ENCODE measurements at places on chromosomes 7 and 10. TPM values are rescaled to one million over a fixed set of nuclear protein-coding genes. Genes with fewer than 3 reads are reported as not detected.

- no peak overlapping the region for H3K27ac ChIP-seq
- H3K27me3 ChIP-seq: no peaks in the 10 kb centered on the region
- no peaks in the 10 kb centered on the region for H3K4me1 ChIP-seq
- H3K4me3 ChIP-seq: no peak overlapping the region
- DNase-seq: no peak
Measured at GRCh38 chr7:16594061-16594460, 51.5 kb downstream of the ANKMY2 start.

DNA sequence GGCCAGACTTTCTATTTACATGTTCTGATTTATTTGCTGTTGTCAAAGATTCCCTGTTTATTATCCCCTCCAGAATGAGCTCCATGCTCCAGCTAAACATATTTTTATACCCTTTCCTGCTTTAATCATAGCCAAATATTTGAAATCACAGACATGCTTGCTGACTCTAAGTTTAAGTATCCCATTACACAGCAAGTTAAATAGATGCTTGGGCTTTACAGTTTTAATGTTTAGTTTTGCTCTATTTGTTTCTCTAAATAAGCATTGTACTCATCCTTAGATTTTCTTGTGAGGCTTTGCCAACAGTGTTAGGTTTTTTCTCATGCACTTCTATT is 196.8 kb downstream of the TAX1BP1 start:
- H3K27me3 ChIP-seq: no peaks in the 10 kb centered on the region
- peaks cover 3% of the 10 kb centered on the region for H3K36me3 ChIP-seq
- peaks cover 9% of the 10 kb centered on the region for H3K4me1 ChIP-seq
- H3K27ac ChIP-seq: no peak overlapping the region
- DNase-seq: no peak

- no peak overlapping the region for H3K27ac ChIP-seq
- no peak for DNase-seq
- peaks cover 37% of the 10 kb centered on the region for H3K36me3 ChIP-seq
- no peaks in the 10 kb centered on the region for H3K27me3 ChIP-seq
- H3K4me3 ChIP-seq: no peak overlapping the region
Measured at GRCh38 chr7:149558149-149558861, 60.7 kb upstream of the ZNF746 start.

- H3K4me3 ChIP-seq: peak overlapping the region; percentile 13
- DNase-seq: no peak
- H3K4me1 ChIP-seq: peaks cover 25% of the 10 kb centered on the region
- H3K27me3 ChIP-seq: peaks cover 6% of the 10 kb centered on the region
Measured at GRCh38 chr10:90930971-90931871, 10.3 kb upstream of the ANKRD1 start.

DNA sequence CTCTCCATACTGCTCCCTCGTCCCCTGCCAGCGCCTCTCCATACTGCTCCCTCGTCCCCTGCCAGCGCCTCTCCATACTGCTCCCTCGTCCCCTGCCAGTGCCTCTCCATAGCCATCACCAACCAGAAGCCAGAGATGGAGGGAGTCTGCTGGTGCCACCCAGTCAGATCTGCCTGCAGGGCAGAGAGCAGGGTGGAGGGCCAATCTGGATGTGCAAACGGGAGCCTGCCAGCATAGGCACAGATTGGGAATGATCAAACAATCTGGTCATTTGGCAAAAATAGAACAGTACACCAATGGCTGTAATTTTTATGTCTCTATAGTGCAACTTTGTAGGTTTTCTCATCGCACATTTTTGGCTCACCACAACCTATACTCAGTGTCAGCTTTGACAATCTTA is 76.9 kb upstream of the LRRC4 start:
- peaks cover 43% of the 10 kb centered on the region for H3K27me3 ChIP-seq
- no peak overlapping the region for H3K4me3 ChIP-seq
- no peak for DNase-seq
- H3K27ac ChIP-seq: no peak overlapping the region

- H3K36me3 ChIP-seq: peaks cover 13% of the 10 kb centered on the region
- no peak for DNase-seq
- no peaks in the 10 kb centered on the region for H3K27me3 ChIP-seq
- peaks cover 70% of the 10 kb centered on the region for H3K4me1 ChIP-seq
- peak overlapping the region; percentile 94 for H3K27ac ChIP-seq
Measured at GRCh38 chr7:150378115-150378852, 846 bp upstream of the ZNF775 start.

GRCh38 chr7:134391223-134391622 is 67.7 kb downstream of the AKR1B1 start:
- H3K4me1 ChIP-seq: no peaks in the 10 kb centered on the region
- H3K27me3 ChIP-seq: no peaks in the 10 kb centered on the region
- no peak overlapping the region for H3K4me3 ChIP-seq
- H3K27ac ChIP-seq: no peak overlapping the region
- no peaks in the 10 kb centered on the region for H3K36me3 ChIP-seq

- no peaks in the 10 kb centered on the region for H3K4me1 ChIP-seq
- H3K36me3 ChIP-seq: no peaks in the 10 kb centered on the region
Measured at GRCh38 chr10:130477360-130477759, 341.2 kb downstream of the GLRX3 start.

DNA sequence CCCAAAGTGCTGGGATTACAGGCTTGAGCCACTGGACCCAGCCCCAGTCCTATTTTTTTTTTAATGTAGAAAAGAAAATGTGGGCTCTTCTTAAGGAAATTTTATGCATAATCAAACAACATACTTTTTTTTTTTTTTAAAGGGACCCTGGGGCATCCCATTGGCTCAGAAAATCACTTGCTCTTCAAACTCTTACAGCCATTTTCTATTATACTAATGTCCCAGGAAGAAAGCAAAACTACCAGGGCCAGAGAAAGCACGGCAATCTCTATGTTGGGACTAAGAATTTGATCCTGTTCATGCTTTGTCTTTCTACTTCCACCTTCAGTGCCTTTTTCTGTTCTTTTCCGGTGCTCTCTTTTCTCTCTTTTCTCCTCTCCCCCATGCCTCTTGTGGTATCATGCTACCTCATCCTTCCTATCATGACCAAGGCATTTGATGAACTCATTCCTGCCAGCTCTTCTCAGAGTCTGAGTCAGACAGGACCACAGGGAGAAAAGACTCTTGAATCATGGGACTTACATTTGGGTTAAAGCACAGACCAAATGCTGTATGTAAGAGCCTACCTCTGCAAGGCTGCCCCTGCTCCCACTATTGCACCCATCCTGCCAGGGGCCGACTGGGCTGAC is 76.4 kb upstream of the CCNY start:
- no peaks in the 10 kb centered on the region for H3K27me3 ChIP-seq
- peak; percentile 48 for DNase-seq
- no peaks in the 10 kb centered on the region for H3K36me3 ChIP-seq
- H3K4me1 ChIP-seq: no peaks in the 10 kb centered on the region
- H3K27ac ChIP-seq: no peak overlapping the region

GRCh38 chr7:157687845-157688532 is 351.2 kb downstream of the DNAJB6 start:
- H3K36me3 ChIP-seq: no peaks in the 10 kb centered on the region
- H3K4me3 ChIP-seq: peak overlapping the region; percentile 68
- H3K4me1 ChIP-seq: peaks cover 11% of the 10 kb centered on the region
- H3K27me3 ChIP-seq: peaks cover 68% of the 10 kb centered on the region
- no peak overlapping the region for H3K27ac ChIP-seq

GRCh38 chr7:27314111-27314510 is 71.5 kb downstream of the EVX1 start:
- H3K4me1 ChIP-seq: peaks cover 19% of the 10 kb centered on the region
- peak overlapping the region; percentile 59 for H3K4me3 ChIP-seq
- H3K36me3 ChIP-seq: no peaks in the 10 kb centered on the region
- no peaks in the 10 kb centered on the region for H3K27me3 ChIP-seq
- DNase-seq: no peak

DNA sequence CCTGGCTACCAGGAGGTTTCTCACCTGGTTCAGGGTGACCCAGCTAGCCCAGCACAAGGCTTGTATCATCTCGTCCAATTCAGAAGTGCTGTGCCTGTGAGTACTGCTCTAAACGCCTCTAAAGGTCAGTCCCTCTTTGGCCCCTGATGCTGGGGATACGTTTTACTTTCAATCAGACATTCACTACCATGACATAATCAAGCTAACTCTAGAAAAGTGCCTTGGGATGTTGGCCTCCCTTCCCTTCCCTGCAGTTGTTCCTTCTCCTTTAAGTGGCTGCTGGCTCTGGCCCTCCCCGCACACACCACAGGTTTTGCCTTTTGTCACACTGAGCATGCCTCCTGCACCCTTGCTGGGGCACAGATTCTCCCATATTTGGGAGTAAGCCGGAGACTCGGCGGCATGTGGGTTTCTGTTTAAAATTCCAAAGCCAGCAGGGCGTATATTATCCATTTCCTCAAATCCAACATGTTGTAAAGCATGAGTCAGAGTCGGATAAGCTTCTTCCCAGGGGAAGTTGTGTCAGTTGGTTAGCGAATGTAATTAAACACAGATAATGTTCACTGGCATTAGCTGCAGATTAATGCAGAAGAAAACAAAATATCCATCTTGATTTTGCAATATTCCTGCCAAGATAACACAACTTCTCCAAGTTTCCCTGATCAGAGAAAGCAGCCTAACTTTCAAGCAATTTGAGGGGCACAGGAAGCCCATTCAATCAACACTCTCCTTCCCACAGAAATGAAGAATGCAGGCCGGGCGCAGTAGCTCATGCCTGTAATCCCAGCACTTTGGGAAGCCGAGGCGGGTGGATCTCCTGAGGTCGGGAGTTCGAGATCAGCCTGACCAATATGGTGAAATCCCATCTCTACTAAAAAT is 31.8 kb upstream of the VCL start:
- peaks cover 32% of the 10 kb centered on the region for H3K4me1 ChIP-seq
- H3K36me3 ChIP-seq: no peaks in the 10 kb centered on the region
- peak; percentile 81 for DNase-seq

GRCh38 chr7:82247814-82248433 is 195.7 kb downstream of the CACNA2D1 start:
- no peaks in the 10 kb centered on the region for H3K27me3 ChIP-seq
- H3K4me1 ChIP-seq: peaks cover 3% of the 10 kb centered on the region
- no peak for DNase-seq
- no peaks in the 10 kb centered on the region for H3K36me3 ChIP-seq
- no peak overlapping the region for H3K4me3 ChIP-seq

GRCh38 chr7:151867912-151868311 is 9.0 kb downstream of the PRKAG2 start:
- H3K27ac ChIP-seq: peak overlapping the region; percentile 40
- no peaks in the 10 kb centered on the region for H3K36me3 ChIP-seq
- DNase-seq: no peak
- H3K27me3 ChIP-seq: peaks cover 2% of the 10 kb centered on the region
- no peak overlapping the region for H3K4me3 ChIP-seq

GRCh38 chr10:44947371-44948152 is 12.0 kb upstream of the RASSF4 start:
- peak; percentile 22 for DNase-seq
- H3K36me3 ChIP-seq: no peaks in the 10 kb centered on the region
- H3K27me3 ChIP-seq: no peaks in the 10 kb centered on the region
- peaks cover 9% of the 10 kb centered on the region for H3K4me1 ChIP-seq
- H3K27ac ChIP-seq: no peak overlapping the region

- H3K36me3 ChIP-seq: peaks cover 27% of the 10 kb centered on the region
- H3K4me3 ChIP-seq: no peak overlapping the region
- no peak for DNase-seq
- peaks cover 41% of the 10 kb centered on the region for H3K4me1 ChIP-seq
- no peak overlapping the region for H3K27ac ChIP-seq
- no peaks in the 10 kb centered on the region for H3K27me3 ChIP-seq
Measured at GRCh38 chr10:32340596-32341180, 6.3 kb downstream of the EPC1 start.

DNA sequence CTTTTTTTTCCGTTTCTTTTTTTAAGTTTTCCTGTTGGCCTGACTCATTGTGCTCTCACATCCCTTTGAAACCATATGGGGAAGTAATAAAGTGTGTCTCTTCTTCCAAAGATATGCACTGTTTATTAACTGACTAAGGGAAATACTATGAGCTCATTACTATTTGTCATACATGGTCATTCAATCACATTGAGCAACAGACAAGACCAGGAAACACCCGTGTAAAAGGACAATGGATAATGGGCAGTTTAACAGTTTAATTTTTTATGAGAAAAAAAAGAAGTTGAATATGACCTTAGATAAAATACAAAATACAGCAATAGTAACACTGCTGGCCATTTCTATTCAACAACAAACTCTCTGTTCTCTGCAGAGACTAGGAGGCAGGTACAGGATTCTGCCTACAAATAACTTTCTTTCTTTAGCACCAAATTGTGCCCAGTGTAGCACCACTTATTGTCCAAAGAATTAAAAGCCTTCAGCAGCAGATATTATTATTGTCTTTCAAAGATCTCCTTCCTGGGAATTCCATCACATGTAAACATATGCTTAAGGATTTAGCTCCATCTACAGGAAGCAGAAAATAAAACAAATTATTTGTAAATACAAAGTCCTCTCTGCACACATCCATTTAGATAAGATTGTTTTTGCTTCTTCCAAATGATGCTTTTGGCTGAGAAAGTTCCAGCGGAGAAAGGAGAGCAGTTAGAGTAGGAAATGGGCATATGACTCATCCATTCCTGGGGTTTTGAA is 55.0 kb upstream of the AKR1E2 start:
- H3K27me3 ChIP-seq: no peaks in the 10 kb centered on the region
- peaks cover 23% of the 10 kb centered on the region for H3K4me1 ChIP-seq
- no peak for DNase-seq
- H3K36me3 ChIP-seq: no peaks in the 10 kb centered on the region
- H3K27ac ChIP-seq: peak overlapping the region; percentile 65
- no peak overlapping the region for H3K4me3 ChIP-seq

Gene SYPL1
- 59.0 TPM for total RNA-seq

Gene ASNS
- 50.5 TPM for total RNA-seq

Gene CCDC172
- total RNA-seq: not detected

Gene CFAP58
- 0.34 TPM for total RNA-seq

Gene TRPV5
- not detected for total RNA-seq

Gene SLC13A4
- total RNA-seq: 11.3 TPM

Gene HTR5A
- not detected for total RNA-seq

Gene TAS2R5
- total RNA-seq: 3.3 TPM

Gene CPA4
- 17.4 TPM for total RNA-seq

Gene IFIT1B
- not detected for total RNA-seq

Gene HTRA1
- total RNA-seq: 12.9 TPM

Data from type B pancreatic cell (in vitro differentiated cells).